Omental fat pad (tissue), 4 donors: ENCODE measurements at places on chromosomes 16 and 17. TPM values are rescaled to one million over a fixed set of nuclear protein-coding genes. Genes with fewer than 3 reads are reported as not detected.

GRCh38 chr16:11395949-11396240, 50.6 kb downstream of the RMI2 start:
- no peak for DNase-seq

GRCh38 chr17:4525691-4526397, 27.2 kb downstream of the SPNS2 start:
- DNase-seq, result no peak

DNA sequence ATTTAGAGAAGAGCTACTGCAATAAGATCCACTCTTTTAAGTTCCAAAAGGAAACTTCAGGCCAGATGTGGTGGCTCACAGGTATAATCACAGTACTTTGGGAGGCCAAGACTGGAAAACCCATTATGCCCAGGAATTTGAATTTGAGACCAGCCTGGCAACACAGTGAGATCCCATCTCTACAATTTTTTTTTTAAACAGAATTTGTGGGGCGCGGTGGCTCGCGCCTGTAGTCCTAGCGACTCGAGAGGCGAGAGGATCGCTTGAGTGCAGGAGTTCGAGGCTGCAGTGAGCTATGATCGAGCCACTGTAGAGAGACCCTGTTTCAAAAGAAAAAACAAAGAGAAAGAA, 793 bp downstream of the COG7 start:
- DNase-seq, result no peak

DNA sequence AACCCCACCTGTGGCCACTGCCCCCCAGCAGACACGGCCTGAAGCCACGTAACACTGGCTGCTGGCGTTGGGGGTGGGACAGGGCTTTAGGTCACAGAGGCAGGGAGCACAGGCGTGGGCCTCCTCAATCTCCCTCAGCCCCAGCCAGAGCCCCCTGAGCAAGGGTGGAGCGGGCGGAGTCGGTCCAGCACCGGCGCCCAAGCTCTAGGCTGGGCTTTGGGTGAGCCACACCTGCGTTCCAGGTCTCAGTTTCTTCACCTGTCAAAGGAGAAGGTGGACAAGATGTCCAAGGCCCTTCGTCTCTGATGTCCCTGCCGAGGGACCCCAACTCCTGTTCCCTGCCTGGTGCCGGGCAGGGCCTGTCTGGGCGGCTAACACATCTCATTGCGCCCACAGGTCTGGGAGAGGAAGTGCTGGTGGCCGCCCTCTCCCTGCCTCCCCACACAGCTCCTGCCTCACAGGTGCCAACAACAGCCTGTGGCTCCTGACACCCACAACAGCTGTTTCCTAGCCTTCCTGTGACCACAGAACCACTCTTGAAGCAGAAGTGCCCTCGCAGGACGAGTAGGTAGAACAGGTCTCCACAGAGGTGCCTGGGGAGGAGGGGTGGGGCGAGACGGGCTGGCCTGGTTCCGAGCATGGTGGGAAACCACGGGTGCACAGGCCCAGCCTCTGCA, 12.0 kb downstream of the FAM83G start:
- no peak for DNase-seq

DNA sequence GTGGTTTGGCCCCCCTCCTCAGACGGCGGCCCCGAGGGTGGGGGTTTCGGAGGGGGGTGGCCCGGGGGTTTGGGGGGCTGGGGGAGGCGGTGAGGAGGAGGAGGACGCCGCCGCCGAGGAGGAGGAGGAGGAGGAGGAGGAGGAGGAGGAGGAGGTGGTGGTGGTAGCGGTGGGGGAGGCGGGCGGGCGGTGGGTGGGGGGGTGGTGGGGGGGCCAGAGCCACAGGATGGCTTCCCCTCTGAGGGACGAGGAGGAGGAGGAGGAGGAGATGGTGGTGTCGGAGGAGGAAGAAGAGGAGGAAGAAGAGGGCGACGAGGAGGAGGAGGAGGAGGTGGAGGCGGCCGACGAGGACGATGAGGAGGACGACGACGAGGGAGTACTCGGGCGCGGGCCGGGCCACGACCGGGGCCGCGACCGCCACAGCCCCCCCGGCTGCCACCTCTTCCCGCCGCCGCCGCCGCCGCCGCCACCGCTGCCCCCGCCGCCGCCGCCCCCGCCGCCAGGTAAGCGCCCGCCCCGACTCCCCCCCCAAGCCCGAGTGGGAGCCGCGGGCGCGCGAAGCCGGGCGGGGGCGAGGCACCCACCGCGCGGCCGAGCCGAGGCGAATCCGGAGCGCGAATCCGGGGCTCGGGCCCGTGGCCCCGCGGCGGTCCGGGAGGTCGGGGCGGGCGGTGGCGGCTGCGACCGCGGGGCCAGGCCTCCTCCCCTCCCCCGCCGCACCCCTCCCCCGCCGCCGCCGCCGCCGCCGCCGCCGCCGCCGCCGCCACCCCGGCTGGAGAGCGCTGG, 3.8 kb upstream of the CHD3 start:
- DNase-seq, result no peak

GRCh38 chr17:1055751-1056645, 59.1 kb downstream of the TIMM22 start:
- DNase-seq, result no peak

- DNase-seq, result no peak
Measured at GRCh38 chr17:63378411-63379375, 67.4 kb downstream of the CYB561 start.

GRCh38 chr17:8124350-8125153, 646 bp upstream of the HES7 start:
- DNase-seq, result no peak

GRCh38 chr17:31549121-31549524, 157.6 kb downstream of the RAB11FIP4 start:
- DNase-seq, result no peak

DNA sequence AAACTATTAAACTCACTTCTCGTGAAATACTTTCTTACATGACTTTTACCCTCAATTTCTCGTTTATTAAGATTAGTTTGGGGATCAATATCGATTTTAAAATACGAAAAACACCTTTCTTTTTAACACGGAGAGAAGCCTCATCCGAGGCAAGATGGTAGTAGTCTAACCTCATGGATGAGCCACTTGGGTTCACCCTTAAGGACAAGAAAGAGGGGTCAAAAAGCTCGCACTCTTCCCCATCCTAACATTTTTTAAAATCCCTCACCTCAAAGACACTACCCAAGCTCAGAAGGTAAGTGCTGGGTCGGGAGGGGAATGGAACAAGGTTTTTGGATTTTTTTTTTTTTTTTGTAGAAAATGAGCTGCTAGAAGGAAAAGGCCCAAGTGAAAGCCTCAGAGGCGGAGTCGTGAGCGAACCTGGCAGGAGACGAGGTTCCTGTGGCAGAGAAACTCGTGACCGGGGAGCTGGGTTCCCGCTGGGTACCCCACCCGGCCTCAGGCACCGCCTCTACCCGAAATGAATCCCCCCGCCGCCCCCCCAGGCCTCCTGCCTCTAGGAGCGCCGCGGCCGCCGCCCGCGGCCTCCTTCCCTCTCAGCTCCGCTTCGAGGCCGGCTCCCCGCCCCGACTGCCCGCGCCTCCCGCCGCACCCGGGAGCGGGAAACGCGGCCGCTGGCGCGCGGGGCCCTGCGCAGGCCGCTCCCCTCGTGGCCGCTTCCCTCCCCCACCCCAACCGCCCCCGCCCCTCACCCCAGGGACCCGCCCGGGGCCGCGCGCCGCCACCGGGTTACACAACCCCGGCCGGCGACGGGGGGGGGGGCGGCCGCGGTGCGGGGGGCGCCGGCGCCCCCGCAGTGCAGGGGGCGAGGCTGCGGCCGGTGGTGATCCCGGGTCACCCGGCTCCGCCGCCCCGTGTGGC, 1.6 kb downstream of the NUFIP2 start:
- DNase-seq, result no peak

GRCh38 chr17:27904534-27905446, 11.6 kb upstream of the LYRM9 start:
- DNase-seq, result no peak

Gene PRSS36
- 4.1 TPM for total RNA-seq

Gene KRT40
- not detected for total RNA-seq

Gene GPRC5B
- 15.4 TPM for total RNA-seq

Gene CENPT
- 26.4 TPM for total RNA-seq

Gene KREMEN2
- total RNA-seq, result not detected

Gene CACNA1G
- 0.32 TPM for total RNA-seq
